ENCODE measurements at places on chromosomes 11 and 22. TPM values are rescaled to one million over a fixed set of nuclear protein-coding genes. Genes with fewer than 3 reads are reported as not detected.

UFD1 gene
- total RNA-seq, result 63.8 TPM

INS gene
- not detected for total RNA-seq

KIRREL3 gene
- total RNA-seq, result not detected

PDGFD gene
- total RNA-seq, result not detected

MYOD1 gene
- not detected for total RNA-seq

CCDC116 gene
- total RNA-seq, result 0.78 TPM

IGHMBP2 gene
- total RNA-seq, result 24.3 TPM

PRR33 gene
- not detected for total RNA-seq

RPS6KA4 gene
- total RNA-seq, result 31.8 TPM

PPM1F gene
- total RNA-seq, result 14.9 TPM

GUCY1A2 gene
- not detected for total RNA-seq

DAGLA gene
- total RNA-seq, result 0.30 TPM

LBHD1 gene
- 28.9 TPM for total RNA-seq

SFI1 gene
- 128 TPM for total RNA-seq

DDTL gene
- total RNA-seq, result 2.9 TPM

UBASH3B gene
- total RNA-seq, result 14.2 TPM

C1QTNF4 gene
- total RNA-seq, result 0.33 TPM

RIMBP3C gene
- 1.1 TPM for total RNA-seq

GNG3 gene
- total RNA-seq, result not detected

CUL5 gene
- total RNA-seq, result 30.8 TPM
